ENCODE measurements at places on chromosomes 3 and 15. TPM values are rescaled to one million over a fixed set of nuclear protein-coding genes. Genes with fewer than 3 reads are reported as not detected.

DNA sequence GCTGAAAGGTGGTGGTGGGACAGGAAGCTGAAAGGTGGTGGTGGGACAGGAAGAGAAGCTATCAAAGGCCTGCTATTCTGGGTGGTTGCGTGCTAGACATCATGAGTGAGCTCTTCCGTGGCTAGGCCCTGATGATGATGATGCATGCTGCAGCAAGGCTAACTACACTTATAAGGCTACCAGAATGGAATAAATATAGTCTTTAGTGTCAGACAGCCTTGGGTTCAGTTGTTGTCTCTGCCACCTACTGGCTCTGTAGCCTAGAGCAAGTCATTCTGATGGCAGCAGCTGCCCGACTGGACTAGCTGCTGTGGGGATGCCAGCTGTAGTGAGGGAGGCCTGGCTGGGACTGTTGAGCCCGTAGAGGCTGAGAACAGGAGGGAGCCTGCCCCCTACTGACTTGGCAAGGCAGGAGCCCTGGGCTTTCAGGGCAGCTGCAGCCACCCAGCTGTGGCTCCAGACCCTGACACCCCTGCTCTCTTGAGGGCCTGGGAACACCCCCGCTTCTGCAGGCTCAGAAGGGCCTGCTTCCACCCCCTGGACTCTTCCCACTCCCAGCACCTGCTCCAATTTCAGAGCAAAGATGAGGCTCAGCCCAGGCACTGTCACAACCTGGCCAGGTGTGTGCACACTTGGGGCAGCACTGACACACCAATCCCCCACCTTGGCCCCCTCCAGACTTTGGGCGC lies 21.4 kb upstream of the ZBED2 start:
- DNase-seq, result peak; percentile 83

GRCh38 chr3:81554801-81555200 lies 206.6 kb downstream of the GBE1 start:
- DNase-seq, result no peak

- no peak for DNase-seq
Observed at GRCh38 chr3:160886421-160886820, 130.4 kb downstream of the PPM1L start.

GRCh38 chr3:152390647-152391046 lies 121.9 kb downstream of the MBNL1 start:
- no peak for DNase-seq

The SLITRK3 gene
- total RNA-seq, result not detected

The BLOC1S6 gene
- 36.8 TPM for total RNA-seq
